ENCODE measurements at places on chromosomes 1 and 21.

DNA sequence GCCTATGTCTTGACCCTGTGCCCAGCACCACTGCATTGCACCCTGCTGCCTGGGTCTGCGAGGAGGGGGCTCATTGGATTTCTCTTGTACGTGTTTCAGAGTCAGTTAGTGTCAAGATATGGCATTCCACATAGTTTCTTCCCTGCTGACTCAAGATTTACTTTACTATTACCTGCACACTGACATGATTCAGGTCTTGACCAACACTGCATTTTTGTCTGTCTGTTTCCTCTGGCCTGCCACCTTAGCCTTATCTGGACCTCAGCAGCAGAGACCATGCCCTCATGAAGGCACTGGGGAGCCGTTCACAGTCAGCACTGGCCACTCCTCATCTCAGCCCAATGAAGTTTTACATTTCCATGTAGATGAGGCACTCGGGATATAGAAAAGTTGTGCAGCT, 155.4 kb downstream of the DHRS3 start:
- no peak for DNase-seq

DNA sequence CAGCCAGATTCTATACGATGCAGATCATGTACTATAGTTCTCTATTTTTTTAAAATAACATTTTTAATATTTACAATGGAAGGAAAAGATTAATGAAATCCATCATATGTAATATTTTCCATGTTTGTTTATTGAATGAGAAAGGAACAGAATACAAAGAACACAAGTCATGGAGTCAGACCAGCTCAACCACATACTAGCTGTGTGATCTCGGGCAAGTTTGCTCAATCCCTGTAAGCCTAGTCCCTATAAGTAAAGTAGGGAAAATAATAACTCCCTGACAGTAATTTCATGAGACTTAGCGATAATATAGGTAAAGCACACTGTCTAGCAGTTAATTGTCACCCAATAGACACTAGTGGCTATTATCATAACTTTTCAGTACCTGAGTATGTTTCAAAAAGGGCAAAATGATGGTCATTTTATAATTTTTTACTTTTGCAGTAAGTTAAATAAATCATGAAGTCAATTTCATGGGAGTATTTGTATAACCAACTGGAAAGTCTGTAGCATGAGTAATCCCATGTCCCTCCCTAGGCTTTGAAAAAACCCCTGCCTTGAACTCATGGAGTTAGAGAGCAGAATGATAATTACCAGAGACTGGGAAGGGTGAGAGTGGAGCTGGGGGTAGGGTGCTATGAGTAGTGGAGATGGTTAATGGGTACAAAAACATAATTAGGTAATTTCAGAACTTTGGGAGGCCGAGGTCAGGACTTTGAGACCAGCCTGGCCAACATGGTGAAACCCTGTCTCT, 37.0 kb upstream of the EPS15 start:
- no peak for DNase-seq

DNA sequence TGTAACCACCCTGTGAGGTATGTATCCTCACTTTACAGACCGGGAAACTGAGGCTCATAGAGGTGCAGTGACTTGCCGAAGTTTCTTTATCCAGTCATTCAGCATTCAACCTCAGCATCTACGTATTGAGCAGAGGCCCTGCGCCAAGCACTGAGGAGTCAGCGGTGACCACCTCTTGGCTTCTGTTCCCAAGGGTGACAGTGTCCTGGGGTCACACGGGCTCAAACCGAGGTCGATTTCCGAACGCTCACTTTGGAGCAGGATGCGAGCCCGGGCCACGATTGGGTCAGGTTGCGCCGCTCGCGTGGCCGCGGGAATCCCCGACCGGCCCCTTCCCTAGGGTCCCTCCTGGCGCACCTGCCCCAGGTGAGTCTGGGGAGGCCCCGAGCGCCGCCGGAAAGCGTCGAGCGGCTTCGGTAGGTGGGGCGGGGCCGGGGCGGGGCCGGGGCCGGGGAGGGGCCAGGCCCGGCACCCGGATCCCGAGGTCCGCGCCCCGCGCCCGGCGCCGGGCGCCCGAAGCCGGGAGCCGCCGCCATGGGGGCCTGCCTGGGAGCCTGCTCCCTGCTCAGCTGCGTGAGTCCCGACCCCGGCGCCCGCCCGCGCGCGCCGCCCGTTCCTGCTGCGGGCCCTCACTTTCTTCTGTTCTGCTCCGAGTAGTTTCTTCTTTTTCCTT, at the start of gene SERINC2:
Gene SERINC2, plus strand, starts transcription at position 482 of the 673 bp plus-strand sequence. Its CDS starts 53 bp downstream, at position 535.
- no peak for DNase-seq

DNA sequence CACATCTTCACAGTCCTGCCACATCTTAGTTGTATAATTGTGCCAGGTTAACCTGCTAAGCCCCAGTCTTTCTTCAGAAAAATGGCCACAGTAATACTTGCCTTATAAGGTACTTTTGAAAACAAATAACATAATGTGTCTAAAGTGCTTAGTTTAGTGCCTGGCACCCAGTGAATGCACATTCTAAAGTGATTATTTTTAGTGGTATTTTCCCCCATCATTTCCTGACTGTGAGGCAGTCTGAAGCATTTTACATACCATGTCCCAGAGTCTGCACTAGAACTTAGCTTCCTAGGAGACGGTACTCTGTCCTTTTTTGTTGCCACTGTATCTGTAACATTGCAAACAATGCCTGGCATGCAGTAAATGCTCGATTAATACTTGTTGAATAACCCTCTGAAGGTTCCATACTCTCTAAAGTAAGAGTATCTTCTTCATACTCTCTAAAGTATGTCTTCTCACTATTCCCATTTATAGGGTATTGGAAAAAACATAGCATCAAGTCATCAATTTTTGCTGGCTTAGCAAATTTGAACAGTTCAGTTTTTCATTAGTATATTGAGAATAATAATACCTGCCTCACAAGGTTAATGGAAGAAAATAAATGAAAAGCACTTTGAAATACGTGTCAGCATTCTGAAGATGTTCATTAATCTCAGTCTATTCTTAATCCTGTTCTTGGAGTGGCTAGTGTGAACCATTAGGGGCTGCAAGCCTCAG, 43.7 kb downstream of the FMO3 start:
- DNase-seq = no peak

DNA sequence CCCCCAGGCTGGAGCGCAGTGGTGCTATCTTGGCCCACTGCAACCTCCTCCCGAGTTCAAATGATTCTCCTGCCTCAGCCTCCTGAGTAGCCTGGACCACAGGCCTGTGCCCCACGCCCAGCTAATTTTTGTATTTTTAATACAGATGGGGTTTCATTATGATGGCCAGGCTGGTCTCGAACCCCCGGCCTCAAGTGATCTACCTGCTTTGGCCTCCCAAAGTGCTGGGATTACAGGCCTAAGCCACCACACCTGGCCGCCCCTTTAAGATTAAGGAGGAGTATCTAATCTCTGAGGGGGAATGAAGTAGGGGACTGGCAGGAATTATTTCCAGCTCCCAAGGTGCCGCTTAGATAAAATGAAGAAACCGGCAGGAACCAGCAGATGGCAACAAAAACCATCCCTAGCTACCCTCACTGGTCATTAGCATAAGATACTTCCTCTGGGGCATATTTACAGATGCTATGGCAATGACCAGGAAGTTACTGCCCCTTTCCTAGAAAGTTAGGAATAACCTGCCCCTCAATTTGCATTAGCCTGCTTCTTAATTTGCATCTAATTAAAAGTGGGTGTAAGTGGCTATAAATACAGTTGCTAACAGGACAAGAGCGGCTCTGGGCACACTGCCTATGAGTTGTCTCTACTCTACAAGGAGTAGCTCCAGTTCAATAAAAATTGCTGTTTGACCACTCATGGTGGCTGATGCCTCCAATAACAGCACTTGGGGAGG, 7.1 kb upstream of the NSUN4 start:
- DNase-seq = no peak

DNA sequence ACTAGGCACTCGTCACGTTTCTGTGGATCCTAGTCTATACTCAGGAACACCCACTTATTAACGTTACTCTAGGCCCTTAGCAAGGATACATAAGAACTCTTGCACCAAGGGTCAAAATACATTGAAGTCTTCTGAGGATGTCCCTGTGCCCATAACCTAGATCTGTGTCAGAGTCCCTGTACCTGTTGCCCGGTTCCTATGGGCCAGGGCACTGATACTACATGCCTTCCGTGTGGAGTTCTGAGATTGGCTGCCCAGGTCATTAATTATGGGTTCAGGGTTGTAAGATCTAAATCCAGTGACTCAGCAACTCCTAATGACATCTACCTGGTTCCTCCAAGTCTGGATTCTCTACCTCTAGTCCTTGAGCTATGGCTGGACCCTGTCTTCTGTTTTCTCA, 69.5 kb downstream of the GPR137B start:
- DNase-seq = no peak

GRCh38 chr1:150397392-150398032, 33.6 kb downstream of the RPRD2 start:
- no peak for DNase-seq

GRCh38 chr1:248268178-248268577, 9.6 kb downstream of the OR2T33 start:
- no peak for DNase-seq

GRCh38 chr1:51543858-51544257, 24.8 kb upstream of the EPS15 start:
- no peak for DNase-seq

- DNase-seq = no peak
These were observed 16.0 kb downstream of the RBBP4 start for GRCh38 chr1:32666901-32667566.

GRCh38 chr1:195243492-195243891, 1364.7 kb downstream of the KCNT2 start:
- DNase-seq = no peak

DNA sequence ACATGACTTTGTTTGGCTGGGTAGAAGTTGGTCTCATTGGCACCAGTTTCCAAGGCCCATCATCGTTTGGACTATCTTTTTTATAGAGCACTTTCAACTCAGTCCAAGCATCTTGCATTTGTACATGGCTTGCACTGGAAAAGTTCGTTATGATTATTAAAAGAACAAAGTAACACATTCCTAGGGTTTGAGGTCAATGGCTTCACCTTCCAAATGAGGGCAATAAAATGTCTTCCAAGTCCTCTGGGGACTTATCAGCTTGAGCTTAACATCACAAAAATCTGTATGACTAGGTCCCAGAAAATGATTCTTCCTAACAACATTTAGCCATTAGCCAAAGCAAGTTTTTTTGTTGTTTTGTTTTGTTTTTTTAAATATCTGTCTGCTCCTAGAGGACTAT, 610.8 kb downstream of the LMO4 start:
- DNase-seq = no peak

DNA sequence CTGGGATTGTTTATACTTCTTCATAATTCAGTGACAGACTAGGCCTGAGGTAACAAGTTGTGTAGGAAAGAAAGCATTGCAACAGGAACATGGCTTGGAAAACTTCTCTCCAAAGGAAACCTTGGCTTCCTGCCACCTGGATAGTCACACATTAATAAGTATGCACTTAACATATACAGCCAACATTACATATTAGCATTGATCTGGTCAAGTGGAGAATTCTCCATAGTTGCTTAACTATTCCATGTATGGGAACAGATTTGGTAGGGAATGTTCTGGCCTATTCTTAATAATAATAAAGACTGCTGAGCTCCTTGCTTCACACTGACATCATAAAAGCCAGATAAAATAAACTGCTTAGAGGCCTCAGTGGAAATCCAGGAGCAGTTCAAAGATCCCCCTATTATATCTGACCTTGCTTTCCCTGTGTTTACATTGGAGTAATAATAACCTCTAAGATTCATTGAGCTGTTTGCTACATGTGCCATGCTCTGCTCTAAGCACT, 27.2 kb upstream of the NFIA start:
- no peak for DNase-seq

- DNase-seq = no peak
These were observed 53.8 kb downstream of the PTGS2 start for GRCh38 chr1:186626356-186626932.

DNA sequence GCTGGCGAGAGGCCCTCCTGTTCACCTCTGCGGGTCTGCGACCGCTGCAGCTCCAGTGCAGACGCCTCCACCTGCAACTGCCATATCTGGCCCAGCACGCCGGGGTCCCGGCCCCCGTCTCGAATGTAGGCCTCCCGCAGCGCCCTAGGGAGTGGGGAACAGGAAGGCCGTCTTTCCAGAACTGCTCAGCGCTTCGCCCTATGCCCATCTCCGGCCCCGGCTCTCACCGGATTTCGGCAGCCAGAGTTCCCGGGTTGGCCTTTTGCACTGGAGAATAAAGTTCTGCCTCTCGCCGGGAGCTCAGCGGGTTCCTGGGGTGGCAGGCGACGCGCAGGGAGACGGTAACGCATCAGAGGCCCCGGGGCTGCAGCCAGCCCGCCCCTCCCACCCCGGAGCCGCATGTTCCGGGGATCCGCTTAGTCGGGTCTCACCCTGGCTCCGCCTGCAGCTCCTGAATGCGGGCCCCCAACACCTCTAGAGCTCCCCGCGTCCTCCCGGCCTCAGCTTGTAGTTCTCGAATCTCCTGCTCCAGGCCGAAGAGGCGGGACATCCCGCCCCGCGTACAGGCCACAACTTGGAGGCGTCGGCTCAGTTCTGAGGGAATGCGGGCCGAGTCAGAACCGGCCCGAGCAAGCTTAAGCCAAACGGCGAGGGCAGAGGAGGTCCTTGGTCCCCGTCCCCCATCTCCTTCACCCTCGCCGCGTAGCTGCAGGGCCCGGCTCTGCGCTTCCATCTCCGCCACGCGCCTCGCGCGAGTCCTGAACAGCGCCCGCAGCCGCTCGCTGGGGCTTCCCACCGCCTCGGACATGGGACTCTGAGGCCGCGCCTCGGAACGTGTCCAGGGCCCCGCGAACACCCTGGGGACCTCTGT, 1.1 kb downstream of the CCDC17 start:
- no peak for DNase-seq

- DNase-seq = no peak
These were observed 792.3 kb upstream of the ADAMTS5 start for GRCh38 chr21:27759091-27759659.

DNA sequence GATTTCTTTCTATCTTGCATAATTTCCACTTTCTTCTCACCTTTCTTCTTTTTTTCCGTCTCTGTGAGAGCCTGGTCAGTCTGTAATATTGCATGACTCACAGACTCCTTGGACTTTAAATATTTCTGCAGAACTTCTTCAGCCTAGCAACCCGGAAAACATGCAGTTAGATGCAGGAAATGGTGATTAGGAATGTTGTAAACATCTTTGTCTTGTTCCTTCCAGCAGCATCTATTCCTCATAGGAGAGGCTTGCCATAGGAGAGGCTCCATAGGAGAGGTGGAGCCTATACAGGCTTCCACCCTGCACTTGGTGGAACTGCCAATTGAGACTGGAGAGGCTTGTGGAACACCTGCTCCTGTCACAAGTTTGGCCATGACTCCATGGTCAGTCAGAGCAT, 10.0 kb downstream of the GBP5 start:
- no peak for DNase-seq

- no peak for DNase-seq
These were observed 23.1 kb upstream of the PHTF1 start for GRCh38 chr1:113782406-113782805.

DNA sequence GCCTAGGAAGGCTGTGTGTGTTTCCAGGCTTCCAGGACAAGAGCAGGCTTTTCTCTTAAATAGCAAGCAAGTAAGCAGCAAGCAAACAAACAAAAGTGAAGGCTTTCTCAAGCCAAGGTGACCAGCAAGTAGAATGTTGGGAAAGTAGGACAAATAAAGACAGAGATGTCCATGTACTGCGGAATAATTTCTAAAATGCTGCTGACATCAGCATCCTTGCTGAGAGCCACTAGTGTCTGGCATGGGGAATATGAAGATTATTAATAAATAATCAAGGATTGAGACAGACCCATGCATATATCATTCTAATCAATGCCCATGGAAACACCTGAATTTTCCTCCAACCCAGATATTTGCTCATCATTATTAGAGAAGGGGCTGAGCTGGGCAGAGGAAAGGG, 6.4 kb upstream of the DYRK3 start:
- DNase-seq = no peak
